RPMI7951 (cell line): ENCODE measurements at places on chromosomes 13 and 19.

DNA sequence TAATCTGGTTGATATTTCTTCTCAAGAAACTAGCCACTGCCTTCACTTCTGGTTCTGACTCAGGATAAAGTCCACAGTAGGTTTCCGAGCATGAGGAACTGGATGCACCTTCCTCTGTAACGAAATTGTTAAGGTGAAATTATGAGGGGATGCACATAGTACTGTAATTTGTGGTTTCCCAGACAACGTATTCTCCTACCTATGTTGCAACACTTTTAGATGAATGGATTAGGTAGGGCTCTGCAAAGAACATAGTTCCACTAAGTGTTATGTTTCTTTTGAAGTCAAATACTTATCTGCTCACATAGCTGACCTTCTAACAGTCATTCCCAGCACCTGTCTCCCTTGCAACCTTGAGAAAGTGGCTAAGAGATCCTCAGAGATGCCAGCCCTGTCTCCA lies 5.7 kb upstream of the ZC3H13 start:
- no peak for DNase-seq

DNA sequence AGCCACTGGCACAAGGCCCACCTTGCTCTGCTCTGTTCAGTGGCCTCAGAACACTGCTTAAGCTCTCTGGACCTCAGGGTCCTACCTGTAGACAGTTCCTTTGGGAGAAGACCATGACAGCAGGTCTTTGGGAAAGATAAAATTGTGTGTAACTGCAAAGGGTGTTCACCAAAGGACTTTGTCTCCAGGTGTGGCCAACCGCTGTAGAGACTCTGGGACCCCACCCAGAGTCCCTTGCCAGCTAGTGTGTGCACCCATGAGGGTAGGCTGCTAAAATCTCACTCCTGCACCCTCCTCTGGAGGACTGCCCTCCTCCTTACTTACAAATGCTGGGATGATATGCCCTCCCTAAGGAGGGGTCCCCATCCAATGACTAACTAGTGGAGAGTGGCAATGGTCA lies 211.2 kb downstream of the TSHZ3 start:
- no peak for DNase-seq

DNA sequence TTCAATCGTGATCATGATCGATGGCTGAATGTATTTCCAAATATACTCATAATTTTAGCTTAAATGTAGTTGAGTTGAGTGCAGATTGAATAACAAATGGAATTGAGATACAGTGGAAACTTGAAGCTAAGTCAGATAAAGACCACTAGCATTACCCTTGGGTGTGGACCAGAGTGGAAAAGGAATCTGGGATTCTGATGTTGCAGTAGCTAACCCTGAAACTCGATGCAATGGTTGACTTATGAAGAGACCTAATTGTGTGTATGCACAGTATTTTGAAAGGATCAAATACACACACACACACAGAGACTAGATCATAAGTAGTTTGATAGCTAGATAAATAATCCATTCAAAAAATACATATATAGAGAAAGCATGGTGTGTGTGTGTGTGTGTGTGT lies 135.8 kb downstream of the RXFP2 start:
- no peak for DNase-seq

- DNase-seq, result no peak
These were observed 14.1 kb downstream of the CARM1 start for GRCh38 chr19:10885201-10886169.

DNA sequence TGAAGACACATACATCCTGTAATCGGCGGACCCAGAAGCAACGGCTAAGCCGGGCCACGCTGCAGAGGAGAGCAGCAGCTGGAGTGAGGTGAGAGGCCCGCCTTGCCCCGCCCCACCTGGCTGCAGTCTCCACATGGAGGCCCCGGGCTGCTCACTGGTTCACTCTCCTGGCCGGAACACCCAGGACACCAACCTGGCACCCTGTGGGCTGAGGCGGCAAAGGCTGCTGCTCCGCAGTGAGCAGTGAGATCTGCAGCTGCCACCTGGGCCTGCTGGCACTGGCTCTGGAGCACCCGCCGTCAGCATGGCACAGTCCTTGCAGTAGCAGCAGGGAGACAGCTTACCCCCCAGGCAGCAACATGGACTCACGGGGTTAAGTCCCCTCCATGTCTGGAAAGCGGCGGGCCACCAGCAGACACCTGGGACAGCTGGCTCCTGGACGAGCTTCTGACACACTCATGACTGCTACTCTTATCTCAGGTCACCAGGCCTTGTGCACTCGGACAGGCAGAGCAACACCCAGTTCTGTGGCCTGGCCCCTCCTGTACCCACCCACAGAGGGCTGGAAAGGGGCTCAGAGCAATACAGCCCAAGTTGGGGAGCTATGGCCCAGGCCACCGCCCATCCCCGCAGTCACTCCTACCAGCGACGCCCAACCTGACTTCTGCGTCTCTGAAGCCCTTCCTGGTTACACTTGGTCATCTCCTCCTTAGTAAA lies 13.2 kb upstream of the KPTN start:
- no peak for DNase-seq

DNA sequence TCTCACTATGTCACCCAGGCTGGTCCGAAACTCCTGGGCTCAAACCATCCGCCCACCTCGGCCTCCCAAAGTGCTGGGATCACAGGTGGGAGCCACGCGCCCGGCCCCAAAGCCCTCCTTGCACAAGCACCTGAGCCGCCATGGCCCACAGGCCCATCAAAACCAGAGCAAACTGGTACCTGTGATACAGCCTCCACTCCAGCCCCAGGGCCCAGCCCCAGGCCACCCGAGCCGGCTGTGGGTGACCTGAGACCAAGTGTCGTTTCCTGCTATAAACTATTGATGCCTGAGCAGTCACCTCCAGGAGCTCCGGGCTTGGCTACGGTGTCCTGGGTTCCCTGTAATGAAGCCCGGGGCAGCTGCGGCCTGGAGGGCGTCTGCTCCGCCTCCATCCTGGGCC lies 9.7 kb upstream of the PTBP1 start:
- DNase-seq, result no peak

- no peak for DNase-seq
These were observed 7.2 kb downstream of the CPB2 start for GRCh38 chr13:46097663-46098062.

- no peak for DNase-seq
These were observed 14.4 kb downstream of the LILRA5 start for GRCh38 chr19:54298357-54299125.

DNA sequence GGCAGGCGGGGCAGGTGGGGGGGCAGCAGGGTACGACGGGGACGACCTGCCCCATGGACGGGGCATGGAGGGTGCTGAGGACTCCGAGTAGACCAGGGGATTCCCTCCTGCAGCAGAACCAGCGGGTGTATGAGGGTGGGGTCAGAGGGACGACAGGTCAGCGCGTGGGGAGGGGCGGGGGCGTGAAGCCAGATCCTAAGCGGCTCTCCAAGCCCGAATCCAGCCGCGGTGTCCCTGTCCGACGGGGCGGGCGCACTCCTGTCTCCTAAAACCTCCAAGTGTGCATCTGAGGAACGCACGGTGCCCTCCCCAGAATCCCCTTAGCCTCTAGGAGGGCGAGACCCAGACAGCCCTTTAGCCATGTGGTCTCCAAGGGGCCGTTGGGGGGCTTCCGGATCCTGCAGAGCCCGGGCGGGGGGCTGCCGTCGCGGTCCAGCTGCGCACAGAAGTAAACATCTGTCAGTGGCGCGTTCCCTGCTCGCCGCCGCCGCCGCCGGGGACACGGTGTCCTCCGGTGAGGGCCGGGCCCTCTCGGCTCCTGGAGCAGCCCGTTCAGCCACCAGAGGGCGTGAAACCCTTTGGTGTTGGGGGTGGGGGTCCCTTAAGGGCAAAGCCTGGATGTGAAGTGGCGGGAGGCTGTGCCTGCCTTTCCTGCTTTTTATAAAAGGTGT lies 730 bp downstream of the NRTN start:
- peak; percentile 37 for DNase-seq

DNA sequence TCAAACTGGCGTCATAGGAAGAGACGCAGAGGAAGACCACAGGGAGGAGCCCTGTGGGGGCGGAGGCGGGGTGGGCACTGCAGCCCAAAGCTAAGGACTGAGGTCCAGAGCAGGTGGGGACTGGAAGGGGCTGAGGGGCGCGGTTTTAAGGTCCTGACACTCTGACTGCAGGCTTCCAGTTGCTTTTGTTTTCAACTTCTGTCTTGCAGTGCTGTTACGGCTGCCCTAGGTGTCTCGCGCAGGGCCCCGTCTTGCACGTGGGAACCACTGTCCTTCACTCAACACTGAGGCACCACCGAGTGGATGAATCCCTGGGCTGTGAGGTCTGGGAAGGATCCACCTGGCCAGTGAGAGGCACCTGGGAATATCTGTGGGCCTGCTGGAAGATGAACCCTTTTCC lies 76.0 kb downstream of the TEX29 start:
- DNase-seq, result no peak

DNA sequence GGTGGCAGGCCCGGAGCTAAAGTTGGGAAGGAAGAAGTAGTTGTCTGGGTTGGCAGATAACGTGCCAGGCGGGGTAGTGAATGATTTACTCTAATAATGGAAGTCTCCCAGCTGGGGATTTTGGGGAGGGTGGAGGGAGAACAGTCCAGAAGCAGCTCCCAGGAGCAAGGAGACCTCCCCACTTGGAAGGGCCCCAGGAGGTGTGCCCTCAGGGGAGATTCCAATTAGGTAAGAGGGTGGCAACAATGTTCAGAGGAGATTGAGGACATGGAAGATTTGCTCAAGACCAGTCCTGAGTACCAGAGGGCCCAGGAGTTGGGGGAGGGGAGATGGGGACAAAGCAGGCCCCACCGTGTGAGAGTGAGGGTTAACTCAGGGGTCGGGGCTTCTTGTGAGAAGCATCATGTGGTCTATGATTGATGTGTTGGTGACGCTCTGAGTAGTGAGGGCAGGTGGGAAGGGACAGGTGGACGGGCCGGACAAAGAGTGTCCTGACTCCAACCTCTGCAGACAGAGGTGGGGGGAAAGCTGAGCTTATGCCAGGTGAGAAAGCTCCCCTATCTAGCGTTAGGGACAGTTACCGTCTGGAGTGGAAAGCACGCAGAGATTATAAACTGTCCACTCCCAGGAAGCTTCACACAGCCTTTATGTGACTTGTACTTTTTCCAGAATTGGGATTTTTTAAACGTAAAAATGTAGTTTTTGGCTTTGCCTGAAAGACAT lies 3.5 kb downstream of the SPINT2 start:
- DNase-seq, result no peak

- DNase-seq, result no peak
These were observed 434.1 kb downstream of the ZNF536 start for GRCh38 chr19:30806311-30806710.

GRCh38 chr19:10269333-10270179 lies 1.4 kb upstream of the ICAM1 start:
- DNase-seq, result peak; percentile 77

- DNase-seq, result no peak
These were observed 246.3 kb upstream of the TSHZ3 start for GRCh38 chr19:31595521-31595920.

DNA sequence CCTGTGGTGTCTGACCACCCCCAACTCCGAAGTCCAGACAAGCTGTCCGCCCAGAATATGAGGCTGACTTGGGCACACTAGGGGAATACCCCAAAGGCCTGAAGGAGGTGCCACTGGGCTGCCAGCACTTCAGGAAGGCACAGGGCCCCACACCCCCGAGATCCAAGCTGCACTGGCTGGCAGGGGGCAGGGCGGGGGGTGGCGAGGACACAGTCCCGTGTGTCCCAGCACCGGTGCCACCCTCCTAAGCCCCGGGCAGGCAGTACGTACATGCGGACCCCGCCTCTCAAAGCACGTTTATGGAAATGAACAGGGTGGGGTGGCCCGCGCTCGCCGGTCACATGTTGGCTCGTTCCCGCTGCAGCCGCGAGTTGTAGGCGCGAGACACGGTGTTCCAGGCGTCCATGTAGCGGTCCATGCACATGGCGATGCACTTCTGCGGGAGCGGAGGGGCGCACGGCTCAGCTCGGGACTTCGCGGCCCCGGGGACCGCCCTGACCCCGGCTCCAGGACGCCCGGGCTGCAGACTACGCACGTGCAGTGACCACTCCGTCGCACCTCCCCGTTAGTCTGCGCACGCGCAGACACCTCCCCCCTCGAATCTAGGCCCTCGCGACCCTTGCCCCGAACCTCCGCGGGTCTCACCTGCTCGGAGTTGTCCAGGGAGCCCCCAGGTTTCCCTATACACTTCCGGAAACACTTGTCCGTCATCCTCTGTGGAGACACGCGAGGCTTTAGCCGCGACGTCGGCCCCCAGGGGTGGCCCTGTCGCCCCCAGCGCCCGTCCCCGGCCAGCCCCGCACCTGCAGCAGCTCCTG lies 566 bp downstream of the TIMM13 start:
- peak; percentile 33 for DNase-seq

DNA sequence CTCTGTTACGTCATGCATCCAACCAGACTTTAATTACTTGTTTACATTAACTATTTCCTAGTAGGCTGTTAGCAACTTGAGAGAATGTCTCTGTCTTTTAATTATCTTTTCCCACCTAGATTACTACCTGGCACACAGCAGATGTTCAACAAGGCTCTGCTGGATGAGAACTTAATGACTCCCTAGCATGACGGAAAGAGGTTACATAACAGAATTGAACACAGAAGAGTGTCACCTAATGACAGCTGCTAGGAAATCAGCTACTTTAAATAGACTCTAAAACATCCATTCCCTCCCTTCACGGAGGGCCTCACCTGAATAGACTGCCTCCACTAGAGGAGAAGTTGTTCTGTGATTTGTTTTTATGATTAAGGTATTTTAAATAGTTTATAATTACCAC lies 110.8 kb downstream of the TEX29 start:
- DNase-seq, result no peak

DNA sequence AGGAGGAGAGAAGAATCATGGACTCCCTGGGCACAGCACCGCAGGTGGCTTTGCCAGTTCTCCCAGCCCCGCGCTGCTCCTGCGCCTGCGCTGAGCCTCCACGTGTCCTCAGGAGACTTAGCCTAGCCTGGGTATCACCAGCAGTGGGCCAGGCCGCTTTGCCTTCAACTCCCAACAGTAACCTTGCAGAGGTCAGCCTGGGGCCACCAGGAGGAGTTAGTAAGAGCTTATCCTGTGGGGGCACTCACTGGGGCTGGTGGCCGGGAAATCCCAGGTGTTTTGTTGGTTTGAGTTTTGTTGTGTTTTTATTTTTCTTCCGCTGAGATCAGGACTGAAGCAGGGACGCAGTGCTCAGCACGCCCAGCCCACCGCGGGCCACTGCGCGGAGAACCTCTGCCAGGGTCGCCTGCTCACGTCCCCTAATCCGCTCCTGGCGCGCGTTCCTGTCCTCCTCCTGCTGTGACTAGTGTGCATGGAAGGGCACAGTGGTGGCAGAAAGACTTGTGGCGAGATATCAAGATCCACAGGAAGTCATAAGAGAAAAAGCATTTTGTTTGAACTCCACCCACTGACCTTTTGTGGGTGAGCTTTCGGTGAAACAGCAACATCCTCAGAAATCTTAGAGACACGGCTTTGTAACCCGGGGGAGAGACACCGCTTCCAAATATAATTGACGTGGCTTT lies 207.4 kb upstream of the RFC3 start:
- peak; percentile 73 for DNase-seq

GRCh38 chr13:27118428-27119054 lies 53.1 kb downstream of the USP12 start:
- DNase-seq, result no peak

GRCh38 chr13:31224174-31224669 lies 24.4 kb downstream of the B3GLCT start:
- no peak for DNase-seq
